ENCODE measurements at places on chromosomes 6 and 20.
A peak's percentile ranks its signal among the peaks of the same experiment; 100 is the strongest.

DNA sequence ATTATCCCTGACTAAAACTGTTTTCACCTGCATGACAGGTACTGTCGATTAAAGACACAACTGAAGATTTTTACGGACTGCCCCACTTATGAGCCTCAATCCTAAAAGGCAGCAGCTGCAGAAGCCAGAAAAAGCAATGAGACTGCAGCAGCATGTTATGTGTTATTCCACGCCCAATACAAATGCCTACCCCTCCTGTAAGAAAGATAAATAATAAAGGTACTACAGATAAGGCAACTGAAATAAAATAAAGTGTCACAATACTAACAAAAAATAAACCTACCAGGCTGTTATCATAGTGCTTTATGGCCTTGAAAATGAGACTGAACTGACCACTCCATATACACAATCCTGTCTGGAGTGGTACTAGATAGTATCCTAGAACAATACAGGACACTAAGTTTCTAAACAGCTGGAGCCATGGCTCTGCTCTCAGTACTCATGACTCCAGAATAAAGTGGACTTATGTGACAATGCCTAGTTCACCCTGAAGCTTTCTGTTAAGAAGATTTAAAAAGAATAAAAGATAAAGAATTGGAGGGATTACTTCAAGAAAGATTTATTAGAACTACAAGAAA, 9.5 kb downstream of the BCLAF1 start:
- no peak for DNase-seq

DNA sequence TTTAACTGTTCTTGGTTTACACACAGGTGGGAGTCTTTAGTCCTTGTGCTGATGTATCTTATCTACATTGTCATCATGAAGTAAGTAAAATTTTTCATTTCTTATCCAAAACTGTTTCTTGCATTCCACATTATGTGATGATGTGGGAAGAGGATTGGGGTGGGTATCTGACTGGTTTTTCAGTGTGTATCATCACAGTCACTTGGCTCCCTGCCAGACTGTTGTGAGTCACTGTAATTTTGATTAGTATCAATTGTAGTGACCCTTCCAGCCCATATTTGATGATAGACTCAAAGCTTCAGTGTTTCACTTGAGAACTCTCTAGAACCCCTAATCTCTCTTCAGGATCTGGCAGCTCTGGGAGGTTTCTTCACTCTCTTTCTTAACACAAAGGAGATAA, 84.5 kb upstream of the RIN2 start:
- DNase-seq, result peak; percentile 13

- peak; percentile 68 for DNase-seq
These were observed 66.7 kb upstream of the TIAM2 start for GRCh38 chr6:154928325-154928922.

DNA sequence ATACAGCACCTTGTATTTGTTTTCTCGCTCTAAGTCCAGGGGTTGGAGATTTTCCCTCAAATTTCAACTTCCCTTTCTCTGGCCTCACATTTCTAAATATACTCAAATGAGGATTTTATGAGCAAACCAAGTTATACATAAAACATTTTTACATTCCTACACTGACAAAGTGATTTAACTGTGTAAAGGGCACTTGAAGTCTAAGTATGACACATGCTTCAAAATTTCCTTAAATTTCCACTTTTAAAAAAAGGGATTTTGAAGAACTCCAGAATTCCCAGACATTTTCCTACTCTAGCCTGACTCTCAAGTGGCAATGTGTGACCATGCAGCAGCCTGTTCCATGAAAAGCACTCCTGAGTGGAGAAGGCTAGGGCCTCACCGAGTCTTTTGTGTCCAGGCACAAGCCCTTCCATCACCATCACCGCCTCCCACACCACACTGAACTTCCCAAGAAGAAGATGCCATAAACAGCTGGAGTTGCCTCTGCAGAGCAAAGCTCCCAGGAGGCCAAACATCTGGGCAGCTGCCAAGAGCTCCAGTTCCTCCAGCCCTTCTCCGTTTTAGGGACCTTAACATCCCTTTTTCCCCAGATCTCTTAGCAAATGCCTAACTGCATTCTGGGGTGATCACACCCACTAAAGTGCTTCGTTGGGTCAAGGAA, 68.9 kb downstream of the NCR2 start:
- DNase-seq, result no peak

GRCh38 chr6:21436625-21437024, 156.9 kb upstream of the SOX4 start:
- DNase-seq, result no peak

- peak; percentile 83 for DNase-seq
These were observed 668.9 kb upstream of the CITED2 start for GRCh38 chr6:140043357-140043756.

DNA sequence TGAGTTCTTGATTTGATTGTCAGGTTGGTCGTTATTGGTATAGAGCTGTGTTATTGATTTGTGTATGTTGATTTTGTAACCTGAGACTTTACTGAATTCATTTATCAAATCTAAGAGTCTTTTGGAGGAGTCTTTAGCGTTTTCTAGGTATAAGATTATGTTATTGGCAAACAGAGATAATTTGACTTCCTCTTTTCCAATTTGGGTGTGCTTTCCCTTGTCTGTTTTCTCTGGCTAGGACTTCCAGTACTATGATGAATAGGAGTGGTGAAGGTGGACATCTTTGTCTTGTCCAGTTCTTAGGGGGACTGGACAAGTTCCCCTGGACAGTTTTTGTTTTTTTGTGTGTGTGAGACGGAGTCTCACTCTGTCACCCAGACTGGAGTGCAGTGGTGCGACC, 17.4 kb downstream of the HLA-DOA start:
- DNase-seq, result no peak

GRCh38 chr6:39925931-39926290, 8.4 kb downstream of the MOCS1 start:
- DNase-seq, result no peak

- no peak for DNase-seq
These were observed 90.2 kb downstream of the HIVEP1 start for GRCh38 chr6:12102350-12102749.

DNA sequence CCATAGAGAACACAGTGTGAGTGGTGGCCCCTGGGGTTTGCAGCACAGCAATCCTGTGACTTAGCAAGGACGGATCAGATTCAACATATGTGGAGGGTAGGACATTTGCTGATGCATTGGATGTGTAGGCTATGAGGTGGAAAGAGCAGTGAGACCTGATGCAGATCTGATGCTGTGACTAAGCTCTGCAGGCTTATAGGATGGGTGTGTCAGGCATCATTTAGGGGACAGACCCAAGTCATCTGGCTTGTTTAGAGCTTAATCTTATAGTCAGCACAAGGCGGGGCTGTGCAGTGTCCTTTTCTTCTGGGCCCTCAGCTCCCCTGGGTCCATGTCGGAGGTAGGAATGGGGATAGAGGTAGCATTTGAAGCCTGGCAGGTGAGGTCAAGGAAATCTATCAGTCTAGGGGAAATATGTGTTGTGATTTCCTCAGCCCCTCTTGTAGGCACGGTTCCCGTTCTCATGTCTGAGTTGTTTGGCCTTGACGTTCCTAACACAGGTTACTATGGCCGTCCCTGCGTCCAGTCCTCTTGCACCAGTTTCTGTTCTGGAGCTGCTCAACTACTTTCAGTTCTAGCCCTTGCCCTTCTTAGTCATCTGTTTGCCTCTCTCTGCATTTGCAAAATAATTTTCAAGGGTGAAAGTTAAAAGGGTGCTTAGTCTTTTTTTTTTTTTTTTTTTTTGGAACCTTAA, 15.6 kb upstream of the MAPRE1 start:
- DNase-seq, result no peak

GRCh38 chr20:15900443-15900842, 672.8 kb downstream of the KIF16B start:
- peak; percentile 40 for DNase-seq

GRCh38 chr6:154463573-154464419, 46.7 kb downstream of the CNKSR3 start:
- no peak for DNase-seq

- no peak for DNase-seq
These were observed at the start of gene TNXB for GRCh38 chr6:32109114-32109764. TSS of gene TNXB (minus strand) at chr6:32109338. CDS start at chr6:32098198, 11,140 bp downstream.

DNA sequence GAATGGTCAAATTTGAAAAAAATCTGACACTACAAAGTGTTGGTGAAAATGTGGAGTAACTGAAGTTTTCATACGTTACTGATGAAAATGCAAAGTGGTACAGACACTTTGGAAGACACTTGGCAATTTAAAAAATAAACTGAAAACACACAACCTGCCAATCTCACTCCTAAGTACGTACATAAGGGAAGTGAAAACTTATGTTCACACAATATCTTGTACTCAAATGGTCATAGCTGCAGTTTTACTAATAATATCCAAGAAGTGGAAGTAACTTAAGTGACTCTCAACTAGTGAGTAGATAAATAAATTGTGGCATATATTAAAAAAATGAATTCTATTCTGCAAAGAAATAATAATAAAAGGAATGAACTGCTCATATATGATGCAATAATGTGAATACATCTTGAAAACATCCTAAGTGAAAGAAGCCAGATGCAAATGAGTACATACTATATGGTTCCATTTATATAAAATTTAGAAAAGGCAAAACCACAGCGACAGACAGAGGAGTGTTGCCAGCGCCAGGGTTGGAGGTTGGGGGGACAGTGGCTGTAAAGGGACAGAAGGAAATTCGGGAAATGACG, 198.2 kb downstream of the ERMARD start:
- DNase-seq, result no peak

DNA sequence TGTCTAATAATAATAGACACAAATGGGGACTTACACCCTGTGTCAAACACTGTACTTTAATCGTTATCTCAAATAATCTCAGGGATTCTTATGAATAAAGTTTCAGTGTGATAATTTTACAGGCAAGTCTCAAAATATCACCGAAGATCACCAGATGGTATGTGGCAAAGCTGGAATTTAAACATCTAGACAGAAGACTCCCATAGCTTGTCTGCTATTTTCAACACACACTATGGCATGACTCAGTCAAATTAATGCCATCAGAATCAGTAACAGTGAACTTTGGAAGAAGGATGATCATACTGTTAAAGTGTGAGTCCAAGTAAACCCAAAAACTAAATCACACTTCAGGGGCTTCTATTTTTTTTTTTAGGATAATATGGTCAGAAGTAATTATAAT, 867.6 kb upstream of the FLRT3 start:
- DNase-seq, result no peak

DNA sequence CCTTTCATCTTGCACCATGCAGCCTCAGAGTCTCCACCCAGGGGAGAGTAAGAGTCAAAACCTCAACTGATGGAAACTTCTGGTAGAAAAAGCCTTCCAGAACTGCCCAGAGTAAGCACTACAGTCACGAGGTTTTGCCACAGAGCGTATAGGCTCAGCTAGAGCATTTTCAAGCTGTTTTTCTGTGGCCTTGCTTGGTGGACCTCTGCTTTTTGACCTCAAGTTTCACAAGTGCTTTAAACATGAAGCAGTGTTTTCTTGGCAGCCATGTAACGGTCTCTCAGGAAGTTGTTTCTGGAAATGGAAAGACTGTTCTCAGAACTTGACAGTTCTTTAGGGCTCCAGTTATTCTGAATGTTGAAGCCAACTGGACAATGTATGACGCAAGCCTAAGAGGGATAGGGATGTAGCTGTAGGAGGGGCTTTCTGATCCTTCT, 146.5 kb downstream of the ZDHHC14 start:
- DNase-seq, result peak; percentile 11

- peak; percentile 57 for DNase-seq
These were observed 860.5 kb downstream of the DHX35 start for GRCh38 chr20:39822667-39823066.

DNA sequence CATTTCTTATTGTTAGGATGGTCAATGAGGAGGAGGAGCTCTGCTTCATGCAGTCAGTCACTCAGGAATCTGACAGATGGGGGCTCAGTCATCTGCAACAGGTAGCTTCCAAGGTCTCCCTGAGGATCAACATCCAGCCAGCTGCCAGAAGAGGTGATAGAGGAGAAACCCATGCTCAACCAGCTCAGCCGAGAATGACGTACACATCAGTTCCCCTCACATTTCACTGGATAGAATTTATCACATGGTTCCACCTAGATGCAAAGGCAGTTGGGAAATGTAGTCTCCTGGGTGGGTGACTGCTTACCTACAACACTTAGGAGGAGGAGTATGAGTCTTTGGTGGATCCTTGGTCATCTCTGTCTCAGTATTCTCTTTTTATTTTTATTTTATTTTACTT, 144.5 kb downstream of the CEBPB start:
- DNase-seq, result peak; percentile 27

DNA sequence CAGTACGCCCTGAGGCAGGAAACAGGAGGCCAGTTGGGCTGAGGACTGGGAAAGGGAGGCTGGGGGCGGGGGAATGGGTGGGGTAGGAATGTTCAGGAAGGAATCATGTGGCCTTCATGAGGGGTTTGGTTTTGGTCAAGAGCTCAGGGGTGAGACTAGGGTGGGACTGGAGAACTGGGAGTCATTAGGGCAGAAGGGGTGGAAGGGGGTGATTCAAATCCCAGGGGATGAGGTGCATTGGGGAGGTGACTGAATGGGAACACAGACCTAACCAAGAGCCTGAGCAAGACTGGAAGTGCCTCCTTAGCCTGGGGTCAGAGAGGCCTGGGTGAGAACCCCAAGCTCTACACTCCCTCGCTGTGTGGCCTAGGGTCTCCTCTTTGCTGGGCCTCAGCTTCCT, 86.8 kb downstream of the DLGAP4 start:
- no peak for DNase-seq

GRCh38 chr6:159720708-159721107, 6.6 kb upstream of the WTAP start:
- no peak for DNase-seq

DNA sequence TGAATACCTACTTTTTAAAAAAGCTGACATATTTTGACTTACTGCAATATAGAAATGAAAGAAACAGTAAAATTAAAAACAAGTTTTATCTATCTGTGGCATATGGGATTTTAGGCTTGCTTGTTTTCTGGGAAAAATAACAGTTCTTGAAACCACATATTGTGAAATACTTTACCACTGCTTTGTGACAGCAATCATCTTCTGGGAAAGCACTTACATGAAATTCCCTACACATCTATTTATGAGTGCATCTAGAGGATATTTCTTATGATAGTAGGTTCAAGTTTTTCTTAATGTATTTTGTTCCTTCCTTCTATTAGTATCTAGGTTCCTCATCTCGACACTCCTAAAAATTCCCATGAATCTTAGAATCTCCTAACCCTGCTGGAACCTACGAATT, 75.2 kb downstream of the STXBP5 start:
- DNase-seq, result no peak

DNA sequence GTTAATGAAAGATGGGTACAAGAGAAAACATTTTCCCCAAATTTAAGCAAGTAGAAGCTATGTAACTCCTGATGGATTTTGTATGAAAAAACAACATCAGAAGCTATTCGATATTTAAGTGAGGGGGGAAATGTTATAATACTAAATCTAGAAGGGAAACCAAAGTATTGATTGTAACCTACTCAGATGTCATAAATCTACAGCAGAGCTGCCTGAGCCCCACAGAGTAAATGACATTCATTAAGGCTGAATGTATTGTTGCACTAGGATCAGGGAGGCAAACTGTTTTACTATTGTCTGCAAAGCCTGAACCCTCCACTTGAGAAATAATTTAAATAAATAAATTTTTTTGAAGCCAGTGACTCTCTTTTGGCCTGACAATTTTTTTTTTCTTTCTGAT, 19.3 kb downstream of the ANKRD6 start:
- DNase-seq, result no peak

GRCh38 chr20:58549231-58550209, 34.3 kb upstream of the APCDD1L start:
- DNase-seq, result no peak

- DNase-seq, result no peak
These were observed 163.9 kb upstream of the SULF2 start for GRCh38 chr20:47949230-47949629.
